ENCODE measurements at places on chromosomes 4 and X.

- DNase-seq = no peak
Measured at GRCh38 chr4:93368968-93369367, 459.6 kb upstream of the ATOH1 start.

DNA sequence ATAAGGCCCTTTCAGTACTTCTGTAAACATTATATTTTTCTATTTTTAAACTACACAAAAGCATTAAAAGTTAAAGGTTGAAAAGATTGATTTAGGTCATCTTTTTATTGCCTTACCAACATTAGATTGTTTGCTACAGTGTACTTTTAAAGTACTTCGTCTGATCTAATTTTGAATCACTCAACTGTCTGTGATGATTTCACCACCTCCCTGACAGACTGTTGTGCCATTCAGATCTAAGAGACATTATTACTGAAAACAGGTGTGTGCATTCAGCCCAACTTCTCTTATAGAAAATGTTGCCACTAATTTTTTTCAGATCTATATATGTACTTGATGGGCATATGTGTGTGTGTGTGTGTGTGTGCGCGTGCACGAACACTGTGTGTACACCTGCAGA is 39.3 kb downstream of the GASK1B start:
- DNase-seq = no peak

DNA sequence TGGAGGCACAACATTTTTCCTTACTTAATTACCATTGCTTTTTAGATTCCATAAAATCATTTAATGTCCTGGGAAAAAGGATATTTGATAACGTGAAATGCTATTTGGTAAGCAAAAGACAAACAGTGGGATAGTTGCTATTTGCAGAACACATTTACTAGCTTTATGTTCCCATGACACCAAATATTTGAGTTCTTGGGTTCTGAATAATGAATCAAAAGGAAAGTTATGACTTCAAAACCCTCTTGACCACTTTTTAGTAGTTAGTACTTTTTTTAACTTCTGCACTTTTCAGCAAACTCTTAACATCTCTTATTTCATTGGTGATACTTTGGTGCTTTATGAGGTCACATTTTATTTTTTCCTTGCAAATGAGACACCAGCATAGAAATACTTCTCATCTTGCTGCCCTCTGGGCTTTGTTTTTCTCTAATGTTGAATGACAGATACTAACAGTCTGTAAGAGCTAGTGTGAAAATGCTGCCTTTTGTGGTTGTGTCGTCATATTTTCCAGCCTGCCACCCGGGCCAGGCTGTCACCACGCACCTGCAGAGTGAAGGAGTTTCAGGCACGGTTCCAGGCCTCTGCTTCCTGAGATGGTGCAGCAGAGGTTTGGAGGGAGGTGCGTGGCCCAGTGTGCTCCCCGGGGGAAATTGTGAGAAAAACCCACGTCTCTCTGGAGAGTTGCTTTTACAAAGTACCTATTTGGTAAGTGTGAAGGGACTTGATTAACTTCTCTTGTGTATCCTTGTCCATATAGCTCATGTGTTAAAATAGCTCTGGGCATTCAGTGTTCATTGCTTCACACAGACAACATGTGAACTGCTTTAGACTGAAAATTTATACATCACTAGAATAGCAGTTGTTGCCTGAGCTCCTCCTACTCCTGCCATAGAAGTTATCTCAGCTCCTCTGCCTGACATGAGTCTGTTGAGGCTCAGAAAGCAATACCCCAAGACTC is 34.7 kb downstream of the MSL3 start:
- peak; percentile 88 for DNase-seq

- DNase-seq = peak; percentile 40
Measured at GRCh38 chr4:1628892-1629698, 55.0 kb downstream of the FAM53A start.

GRCh38 chrX:110280954-110281353 is 36.9 kb downstream of the AMMECR1 start:
- no peak for DNase-seq

DNA sequence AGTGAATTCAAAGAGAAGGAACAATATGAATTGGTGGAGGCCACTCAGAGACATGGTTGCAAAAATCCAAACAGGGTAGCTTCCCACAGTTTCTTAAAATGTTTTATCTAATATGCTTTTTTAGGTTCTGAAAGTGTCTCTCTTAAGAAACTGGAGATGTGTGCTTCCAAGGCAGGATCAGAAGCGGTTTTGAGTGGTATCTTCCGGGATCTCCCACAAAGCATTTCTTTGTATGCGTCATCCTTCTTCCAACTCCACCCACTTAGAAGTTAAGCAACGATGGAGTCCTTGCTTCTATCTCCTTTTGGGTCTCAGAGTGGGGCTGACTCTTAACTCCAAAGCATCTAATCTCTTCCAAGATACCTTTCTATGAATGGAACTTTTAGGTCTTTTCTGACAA is 196.7 kb downstream of the MID1 start:
- DNase-seq = no peak

DNA sequence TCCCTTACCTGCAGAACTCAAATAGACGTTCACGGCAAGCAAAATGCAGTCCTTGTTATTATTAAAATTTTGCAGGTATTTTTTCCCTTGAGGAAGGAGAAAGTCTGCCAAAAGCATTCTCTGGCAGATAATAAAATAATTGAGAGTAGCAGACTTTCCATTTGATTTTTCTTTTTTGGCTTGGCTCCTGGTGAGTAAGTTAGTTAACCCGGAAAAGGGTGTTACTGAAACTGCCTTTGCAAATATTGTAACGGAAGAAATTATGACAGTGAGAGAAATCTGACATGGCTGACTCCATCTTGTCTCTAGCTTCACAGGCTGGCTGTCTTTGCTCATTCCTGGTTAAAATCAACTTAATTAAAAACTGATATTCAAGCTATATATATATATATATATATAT is 100.5 kb downstream of the GPR143 start:
- no peak for DNase-seq

GRCh38 chr4:185921583-185922555 is 109.9 kb upstream of the SORBS2 start:
- no peak for DNase-seq

DNA sequence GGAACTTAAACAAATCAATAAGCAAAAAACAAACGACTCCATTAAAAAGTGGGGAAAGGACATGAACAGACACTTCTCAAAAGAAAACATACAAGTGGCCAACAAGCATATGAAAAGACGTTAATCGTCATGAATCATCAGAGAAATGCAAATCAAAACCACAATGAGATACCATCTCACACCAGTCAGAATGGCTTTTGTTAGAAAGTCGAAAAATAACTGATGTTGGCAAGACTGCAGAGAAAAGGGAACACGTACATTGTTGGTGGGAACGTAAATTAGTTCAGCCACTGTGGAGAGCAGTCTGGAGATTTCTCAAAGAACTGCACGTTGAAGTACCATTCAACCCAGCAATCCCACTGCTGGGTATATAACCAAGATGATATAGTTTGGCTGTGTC is 23.7 kb downstream of the NEUROG2 start:
- no peak for DNase-seq

DNA sequence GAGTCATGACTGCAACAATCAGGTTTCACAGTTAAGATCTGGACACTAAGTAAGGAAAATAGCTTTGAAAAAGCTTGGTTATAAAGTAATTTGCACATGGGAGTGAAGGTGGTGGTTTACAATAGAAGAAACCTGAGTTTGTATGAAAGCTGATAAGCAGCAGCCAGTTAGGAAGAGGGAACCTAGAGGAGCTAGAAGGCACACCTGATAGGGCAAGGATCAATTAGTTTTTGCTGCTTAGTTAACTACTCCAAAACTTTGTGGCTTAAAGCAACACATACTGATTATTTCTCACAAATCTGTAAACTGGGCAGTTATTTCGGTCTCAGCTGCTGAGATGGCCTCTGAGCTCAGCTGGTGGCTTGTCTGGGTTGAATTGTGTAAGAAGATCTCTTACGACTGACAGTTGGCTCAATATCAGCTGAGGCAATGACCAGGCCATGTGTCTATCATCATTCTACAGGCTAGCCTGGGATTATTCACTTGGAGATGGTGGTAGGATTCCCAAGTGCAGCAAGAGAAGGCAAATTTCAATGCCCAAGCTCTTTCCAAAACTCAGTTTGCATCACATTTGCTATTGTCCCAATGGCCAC is 255.0 kb upstream of the PITX2 start:
- no peak for DNase-seq

DNA sequence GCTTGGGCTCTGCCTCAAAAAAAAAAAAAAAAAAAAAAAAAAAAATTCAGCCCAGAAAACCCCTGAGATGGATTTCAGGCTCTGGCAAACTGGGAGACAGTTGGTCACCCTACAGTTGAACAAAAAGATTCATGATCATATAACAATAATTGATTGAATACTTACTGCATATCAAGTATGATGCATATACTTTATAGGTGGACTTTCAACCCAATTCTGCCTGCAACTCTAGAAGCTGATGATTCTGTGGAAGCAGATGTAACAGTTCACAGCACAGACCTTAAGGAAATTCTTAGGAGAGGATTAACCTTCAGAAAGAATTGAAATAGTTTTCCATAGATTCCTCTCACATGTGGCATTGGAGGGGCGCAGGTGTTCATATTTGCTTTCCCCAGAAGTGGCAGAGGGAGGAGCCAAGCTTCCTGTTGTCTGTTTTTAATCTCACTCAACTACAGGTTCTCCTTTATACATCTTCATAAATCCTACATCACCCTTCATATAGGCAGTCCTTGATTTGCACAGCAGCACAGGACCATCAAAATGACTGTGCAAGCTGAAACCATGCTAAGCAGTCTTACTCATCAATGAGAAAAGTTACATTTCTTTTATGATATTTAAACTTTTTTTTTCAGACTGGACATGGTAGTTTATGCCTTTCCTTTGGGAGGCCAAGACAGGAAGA is 149.4 kb upstream of the KLF3 start:
- no peak for DNase-seq

- no peak for DNase-seq
Measured at GRCh38 chr4:144283526-144283925, 143.0 kb upstream of the GYPA start.
